ENCODE measurements at places on chromosomes 3 and 15.

DNA sequence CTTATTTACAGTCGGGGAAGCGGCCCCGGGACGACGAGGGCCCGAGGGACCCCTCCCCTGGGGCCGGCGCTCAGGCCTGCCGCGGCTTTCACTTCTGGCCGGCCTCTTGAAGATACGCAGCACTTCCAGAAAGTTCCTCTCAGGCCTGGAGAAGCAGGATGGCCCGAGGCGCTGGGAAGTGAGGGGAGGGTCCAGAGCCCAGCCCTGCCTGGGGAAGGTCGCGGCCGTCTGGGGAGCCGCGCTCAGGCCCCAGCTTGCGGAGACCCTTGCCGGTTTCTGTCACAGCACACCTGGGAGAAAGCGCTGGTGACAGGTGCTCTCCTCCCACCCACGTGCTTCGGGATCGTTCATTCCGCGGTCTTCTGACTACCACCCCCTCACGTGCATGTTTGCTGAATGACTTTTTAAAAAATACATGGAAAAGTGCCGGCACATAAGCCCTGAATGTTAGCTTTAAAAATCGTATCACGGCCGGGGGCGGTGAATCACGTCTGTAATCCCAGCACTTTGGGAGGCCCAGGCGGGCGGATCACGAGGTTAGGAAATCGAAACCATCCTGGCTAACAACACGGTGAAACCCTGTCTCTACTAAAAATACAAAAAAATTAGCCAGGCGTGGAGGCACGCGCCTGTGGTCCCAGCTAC, 727 bp upstream of the TM2D3 start:
- peak; percentile 62 for DNase-seq

- no peak for DNase-seq
Observed at GRCh38 chr3:193803288-193803687, 210.3 kb downstream of the OPA1 start.

- DNase-seq = no peak
Observed at GRCh38 chr3:66659056-66659455, 158.2 kb upstream of the LRIG1 start.

GRCh38 chr3:66401157-66401550, 99.7 kb downstream of the LRIG1 start:
- DNase-seq = no peak

GRCh38 chr15:56729561-56729960, 3.7 kb downstream of the ZNF280D start:
- DNase-seq = no peak

DNA sequence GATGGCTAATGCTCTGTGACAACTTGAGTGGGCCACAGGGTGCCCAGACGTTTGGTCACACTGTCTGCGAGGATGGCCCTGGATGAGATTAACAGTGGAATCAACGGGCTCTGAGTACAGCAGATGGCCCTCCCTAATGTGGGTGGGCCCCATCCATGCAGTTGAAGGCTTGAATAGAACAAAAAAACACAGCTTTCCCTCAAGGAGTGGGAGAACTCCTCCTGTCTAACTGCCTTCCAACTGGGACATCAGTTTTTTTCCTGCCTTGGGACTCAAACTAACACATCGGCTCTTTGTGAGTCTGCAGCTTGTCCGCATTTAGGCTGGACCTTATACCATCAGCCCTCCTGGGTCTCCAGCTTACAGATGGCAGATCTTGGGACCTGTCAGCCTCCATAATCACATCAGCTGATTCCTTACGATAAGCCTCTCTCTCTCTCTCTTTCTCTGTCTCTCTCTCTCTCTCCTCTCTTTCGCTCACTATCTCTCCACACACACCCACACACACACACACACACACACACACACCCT, 20.8 kb downstream of the FAM174B start:
- DNase-seq = no peak

DNA sequence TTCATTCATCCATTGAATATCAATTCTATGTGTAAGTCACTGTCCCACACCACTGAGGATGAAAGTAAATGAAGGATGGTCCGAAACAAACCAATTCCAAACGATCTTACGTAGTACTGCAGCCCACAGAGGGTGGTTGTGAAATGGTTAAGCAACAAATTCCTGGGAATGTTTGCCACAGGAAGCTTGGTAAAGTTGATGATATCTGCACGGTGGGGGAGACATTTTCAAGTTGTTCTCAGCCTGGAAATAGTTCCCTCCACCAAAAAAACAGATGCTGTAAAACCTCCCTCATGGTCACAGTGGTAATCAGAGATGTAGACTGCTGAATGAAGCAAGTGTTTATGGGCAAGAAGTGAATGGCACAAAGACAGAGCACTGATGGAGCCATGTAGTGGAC, 35.9 kb upstream of the BNC1 start:
- peak; percentile 84 for DNase-seq

DNA sequence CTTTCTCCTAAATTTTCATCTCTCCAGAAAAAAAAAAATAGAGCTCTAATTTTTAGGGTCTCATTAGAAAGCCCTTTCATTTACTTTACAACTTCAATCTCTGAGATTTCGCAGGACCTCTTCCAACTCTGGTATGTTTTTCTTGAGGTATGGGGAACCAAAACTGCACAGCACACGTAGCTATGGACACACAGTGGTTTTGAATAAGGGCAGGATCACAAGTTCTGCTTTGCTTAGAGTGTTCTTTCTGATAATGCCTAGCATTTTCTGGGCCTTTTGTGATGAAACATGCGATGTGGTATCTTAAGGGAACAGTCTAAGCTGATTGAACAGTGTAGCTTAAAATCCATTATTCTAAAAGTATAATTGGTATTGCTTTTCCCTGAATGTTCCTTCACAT, 25.3 kb downstream of the ZNF592 start:
- DNase-seq = no peak

DNA sequence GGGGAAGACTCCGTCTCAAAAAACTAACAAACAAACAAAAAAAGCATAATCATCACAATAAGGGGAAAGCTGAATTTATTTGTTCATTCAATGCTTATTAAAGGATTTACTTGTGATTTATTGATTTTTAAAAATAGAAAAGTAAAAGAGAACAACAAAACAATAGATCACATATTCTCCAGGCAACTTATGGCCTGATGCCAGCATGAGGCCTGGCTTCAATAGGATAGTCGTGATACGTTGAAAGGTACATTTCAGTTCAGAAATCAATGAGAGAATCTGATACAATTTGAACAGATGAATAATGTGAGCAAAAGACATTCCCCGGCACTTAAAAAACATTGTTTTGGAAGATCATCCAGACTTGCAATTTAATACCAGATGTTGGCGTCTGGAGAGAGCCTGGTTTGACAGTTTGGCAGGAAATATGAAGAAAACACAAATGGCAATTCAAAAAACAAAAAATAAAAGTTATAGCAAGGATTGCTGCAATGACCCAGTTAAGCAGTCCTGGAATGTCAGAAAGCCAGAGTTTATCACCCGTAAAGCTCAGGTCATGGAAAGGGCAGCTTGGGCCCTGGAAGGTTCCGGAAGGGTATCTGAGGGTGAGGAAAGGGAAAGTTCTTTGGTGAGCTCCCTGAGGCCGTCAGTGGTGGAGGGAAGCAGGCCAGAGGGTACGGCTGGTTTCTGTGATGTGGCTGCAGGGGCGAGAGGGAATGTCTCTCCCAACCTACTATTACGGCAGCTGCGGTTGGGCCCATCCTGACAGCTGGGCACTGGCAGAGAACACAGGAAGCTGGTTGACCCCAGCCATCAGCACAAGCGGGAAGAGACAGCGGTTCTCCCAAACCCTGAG, 230.2 kb upstream of the HES1 start:
- DNase-seq = no peak

All from fibroblast of skin of right biceps (primary cell).